ENCODE measurements at places on chromosomes 2 and 18. TPM values are rescaled to one million over a fixed set of nuclear protein-coding genes. Genes with fewer than 3 reads are reported as not detected.

The CRYGD gene
- total RNA-seq = not detected

DNA sequence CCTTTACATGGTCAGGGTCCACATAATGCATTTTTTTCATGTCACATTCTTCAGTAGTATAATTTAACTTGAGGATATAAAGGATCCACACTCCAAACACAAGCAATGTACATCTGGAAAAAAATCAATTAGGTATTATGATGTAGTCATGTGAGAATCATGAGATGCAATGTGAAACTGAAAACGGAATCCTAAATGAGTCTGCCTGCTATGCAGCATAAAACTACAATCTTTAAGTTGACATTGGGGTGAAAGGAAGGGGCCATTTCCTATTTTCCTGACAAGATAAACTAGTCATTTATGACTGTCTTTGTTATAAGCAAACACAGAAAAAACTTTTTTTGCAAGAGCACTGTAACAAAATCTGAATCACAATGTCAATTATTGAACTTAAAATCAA is 27.6 kb downstream of the ST3GAL5 start:
- no peak for DNase-seq
- no peak overlapping the region for H3K27ac ChIP-seq
- H3K27me3 ChIP-seq = no peaks in the 10 kb centered on the region
- H3K4me3 ChIP-seq = no peak overlapping the region
- H3K4me1 ChIP-seq = peaks cover 3% of the 10 kb centered on the region
- peaks cover 9% of the 10 kb centered on the region for H3K36me3 ChIP-seq

DNA sequence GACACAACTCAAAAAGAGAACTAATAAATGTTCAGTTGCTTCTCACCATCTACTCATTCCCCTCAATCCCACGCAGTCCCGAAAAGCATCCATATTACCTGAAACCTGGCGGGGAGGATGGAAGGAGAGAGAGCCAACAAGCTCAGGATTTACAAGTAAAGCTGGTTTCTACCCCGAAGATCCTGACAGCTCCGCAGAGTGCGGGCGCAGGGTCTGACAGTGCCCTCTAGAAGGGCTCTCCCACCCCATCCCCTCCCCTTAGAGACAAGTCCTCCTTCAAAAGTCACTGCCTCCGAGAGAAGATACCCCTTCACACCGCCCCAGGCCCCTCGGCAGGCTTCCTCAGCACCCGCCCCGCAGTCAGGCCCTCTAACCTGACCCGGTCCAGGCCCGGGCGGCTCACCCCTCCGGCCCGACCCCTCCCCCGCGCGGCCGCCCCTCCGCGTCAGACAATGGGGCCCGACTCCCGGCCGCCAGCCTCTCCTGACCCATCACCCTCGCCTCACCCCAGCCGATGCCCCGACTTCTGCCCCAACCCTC is 550 bp downstream of the RAB1A start:
- peaks cover 45% of the 10 kb centered on the region for H3K4me1 ChIP-seq
- no peaks in the 10 kb centered on the region for H3K27me3 ChIP-seq
- peak; percentile 59 for DNase-seq
- H3K36me3 ChIP-seq = no peaks in the 10 kb centered on the region

DNA sequence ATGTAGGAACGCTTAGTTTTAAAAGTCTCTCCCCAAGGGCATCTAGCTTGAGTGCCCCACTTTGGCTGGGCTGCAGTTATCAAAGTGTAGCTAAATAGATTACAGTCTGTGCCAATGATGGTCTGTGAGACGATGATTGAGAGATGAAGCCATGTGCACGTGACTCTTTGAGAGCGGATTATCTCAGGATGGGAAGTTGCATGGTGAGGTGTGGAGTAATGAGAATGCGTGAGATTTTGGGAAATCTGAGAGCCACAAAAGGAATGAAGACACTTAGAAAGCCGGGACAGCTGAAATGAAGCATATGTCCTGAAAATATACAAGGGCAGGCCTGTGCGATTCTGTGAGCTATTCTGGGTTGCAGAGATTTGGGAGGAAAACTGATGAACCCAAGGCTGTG is 370.0 kb downstream of the TGIF1 start:
- H3K27me3 ChIP-seq = no peaks in the 10 kb centered on the region
- DNase-seq = no peak
- no peaks in the 10 kb centered on the region for H3K4me1 ChIP-seq
- no peak overlapping the region for H3K27ac ChIP-seq

- H3K36me3 ChIP-seq = no peaks in the 10 kb centered on the region
- no peak overlapping the region for H3K27ac ChIP-seq
Measured at GRCh38 chr2:218733171-218734021, 22.8 kb downstream of the TTLL4 start.

DNA sequence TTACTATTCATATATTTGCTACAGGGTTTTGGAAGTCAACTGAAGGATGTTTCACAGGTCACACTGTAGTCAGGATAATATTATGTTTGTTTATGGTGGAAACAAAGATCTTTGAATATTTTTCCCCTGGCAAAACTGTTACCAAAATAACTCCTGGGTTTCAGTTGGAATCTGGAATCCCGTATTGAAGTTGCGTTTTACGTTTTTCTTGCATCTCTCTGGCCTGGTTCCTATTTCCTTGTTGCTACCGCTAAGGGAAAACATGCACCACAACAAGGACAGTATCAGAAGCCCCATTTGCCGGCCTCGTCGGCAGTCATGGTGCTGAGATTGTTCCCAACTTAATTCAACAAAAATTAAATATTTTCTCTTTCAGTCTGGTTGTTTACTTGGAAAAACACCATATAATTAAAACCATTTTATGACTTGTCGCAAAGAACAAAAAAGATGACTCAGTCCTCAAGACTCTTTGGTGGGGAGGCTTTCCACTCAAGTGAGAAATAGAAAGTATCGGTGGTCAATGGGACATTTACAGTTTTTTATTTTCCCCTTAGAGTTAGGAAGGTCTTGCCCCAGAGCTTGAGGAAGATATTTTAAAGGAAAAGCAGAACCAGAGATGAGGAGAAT is 42.3 kb downstream of the EN1 start:
- H3K4me1 ChIP-seq = peaks cover 7% of the 10 kb centered on the region
- no peak for DNase-seq
- no peaks in the 10 kb centered on the region for H3K27me3 ChIP-seq
- H3K4me3 ChIP-seq = no peak overlapping the region
- H3K36me3 ChIP-seq = no peaks in the 10 kb centered on the region
- no peak overlapping the region for H3K27ac ChIP-seq

The IL37 gene
- total RNA-seq = not detected

DNA sequence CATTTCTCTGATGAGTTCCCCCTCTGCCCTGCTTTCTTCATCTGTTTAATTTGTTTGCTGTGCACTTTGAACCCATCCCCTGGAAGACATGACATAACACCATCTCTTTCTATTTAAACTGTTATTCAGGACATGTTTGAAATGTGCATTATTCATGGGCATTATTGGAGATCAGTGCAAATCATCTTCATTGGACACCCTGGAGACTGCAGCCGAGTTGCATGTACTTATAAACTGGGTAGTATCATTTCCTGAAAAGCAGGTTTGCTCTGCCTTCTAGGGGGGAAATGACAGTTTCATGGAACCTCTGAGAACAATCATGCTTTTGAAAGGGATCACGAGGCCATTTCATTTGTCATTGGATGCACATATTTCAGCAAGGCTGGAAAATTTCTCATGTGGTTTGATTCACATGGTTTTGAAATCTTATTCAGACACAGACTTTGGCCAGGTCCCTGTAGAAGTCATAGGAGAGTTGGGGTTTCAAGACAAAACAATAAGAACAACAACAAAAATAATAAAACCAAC is 462.8 kb upstream of the MEX3C start:
- DNase-seq = no peak
- no peak overlapping the region for H3K27ac ChIP-seq
- no peaks in the 10 kb centered on the region for H3K36me3 ChIP-seq
- no peak overlapping the region for H3K4me3 ChIP-seq
- no peaks in the 10 kb centered on the region for H3K27me3 ChIP-seq
